BJ (cell line): ENCODE measurements at places on chromosomes 1 and 21.

DNA sequence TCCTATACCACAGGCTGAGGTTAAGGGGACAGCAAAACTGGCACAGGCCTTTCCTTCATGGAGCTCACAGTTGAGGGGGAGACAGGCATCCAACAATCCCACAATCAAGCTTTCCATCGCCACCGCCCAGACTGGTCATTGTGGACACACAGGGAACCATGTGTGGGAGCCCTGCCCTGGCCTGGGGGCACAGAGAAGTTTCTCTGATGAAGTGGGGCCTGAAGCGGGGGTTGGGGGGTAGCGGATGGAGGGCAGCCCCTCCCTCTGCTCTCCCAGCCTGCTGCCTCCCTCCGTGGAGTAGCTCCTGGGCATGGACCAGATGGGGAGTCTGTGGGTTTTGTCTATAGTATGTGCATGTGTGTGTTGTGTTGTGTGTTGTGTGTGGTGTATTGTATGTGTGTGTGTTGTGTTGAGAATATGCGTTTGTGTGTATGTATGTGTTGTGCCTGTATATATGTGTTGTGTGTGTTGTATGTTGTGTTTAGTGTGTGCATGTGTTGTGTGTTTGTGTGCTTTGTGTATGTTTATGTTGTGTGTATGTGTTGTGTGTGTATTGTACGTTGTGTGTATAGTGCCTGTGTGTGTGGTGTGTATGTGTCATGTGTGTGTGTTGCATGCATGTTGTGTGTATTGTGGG, 14.4 kb upstream of the LDLRAP1 start:
- DNase-seq, result no peak

GRCh38 chr1:229114850-229115365, 156.0 kb upstream of the RAB4A start:
- DNase-seq, result no peak

GRCh38 chr1:203338335-203339036, 12.4 kb downstream of the FMOD start:
- no peak for DNase-seq

- no peak for DNase-seq
These were observed 15.4 kb downstream of the L1TD1 start for GRCh38 chr1:62209931-62210595.

DNA sequence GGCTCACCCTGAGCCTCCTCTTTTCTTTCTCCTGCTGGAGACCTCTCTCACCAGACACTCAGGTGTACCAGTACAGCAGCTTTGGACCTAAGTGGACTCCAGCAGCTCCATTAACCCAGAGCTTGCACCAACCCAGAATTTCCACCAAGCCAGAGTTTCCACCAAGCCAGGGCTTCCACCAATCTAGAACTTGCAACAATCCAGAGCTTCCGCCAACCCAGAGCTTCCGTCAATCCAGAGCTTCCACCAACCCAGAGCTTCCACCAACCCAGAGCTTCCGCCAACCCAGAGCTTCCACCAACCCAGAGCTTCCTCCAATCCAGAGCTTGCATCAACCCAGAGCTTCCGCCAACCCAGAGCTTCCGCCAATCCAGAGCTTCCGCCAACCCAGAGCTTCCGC, 23.2 kb downstream of the CRYAA start:
- DNase-seq, result no peak

GRCh38 chr1:172658871-172659453, at the start of gene FASLG:
Gene FASLG, plus strand, starts transcription at chr1:172659103. Its CDS starts 99 bp downstream, at chr1:172659202.
- no peak for DNase-seq

DNA sequence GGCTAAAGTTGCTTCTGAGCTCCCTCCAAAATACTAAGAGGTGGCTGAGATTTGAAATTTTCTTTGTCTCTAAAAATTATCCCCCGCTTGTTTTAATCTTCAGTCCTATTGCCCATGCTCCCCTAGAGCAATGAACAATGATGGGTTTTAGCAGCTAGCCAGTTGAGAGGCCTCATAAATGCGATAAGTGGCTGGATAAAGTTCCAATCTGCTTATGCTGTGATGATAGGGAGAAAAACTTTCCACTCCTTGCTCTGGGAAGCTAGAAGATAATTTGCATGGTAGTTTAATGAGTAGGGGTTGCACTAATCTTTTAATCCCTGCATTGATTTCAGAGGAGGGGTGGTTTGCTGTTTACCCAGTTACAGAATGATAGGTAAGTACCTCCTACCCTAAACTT, 9.6 kb upstream of the PRPF3 start:
- DNase-seq, result no peak

DNA sequence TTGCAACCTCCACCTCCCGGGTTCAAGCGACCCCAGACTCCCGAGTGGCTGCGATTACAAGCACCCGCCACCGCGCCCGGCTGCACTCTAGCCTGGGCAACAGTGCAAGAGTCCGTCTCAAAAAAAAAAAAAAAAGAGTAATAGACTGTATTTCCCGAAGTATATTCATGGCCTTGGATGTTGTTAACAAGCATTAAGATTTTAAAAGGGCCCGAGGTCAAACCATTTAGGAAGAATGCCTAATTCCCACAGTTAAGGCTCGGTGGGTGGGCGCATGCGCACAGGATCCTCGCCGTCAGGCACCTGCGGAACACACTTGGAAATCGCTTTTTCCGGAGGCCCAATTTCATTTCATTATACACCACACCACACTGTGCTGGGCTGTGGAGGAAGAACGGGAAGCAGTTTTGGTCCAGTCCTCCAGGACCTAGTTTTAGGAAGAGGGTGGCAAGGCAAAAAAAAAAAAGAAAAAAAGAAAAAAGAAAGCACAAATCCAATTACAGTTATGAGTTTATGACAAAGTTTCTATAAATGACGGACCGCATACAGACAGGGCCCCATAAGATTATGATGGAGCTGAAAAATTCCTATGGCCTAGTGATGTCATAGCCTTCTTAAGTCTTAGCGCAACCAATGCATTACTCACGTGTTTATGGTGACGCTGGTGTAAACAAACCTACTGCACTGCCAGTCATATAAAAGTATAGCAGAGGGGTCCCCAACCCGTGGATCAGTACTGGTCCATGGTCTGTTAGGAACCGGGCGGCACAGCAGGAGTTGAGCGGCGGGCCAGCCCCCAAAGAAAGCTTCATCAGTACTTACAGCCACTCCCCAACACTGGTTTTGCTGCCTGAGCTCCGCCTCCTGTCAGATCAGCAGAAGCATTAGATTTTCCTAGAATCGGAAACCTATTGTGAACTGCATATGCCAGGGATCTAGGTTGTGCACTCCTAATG, 38.2 kb downstream of the H3-3A start:
- no peak for DNase-seq

- DNase-seq, result no peak
These were observed 85.9 kb downstream of the ADSS2 start for GRCh38 chr1:244365809-244366208.

- no peak for DNase-seq
These were observed 101.9 kb downstream of the PRRX1 start for GRCh38 chr1:170765712-170766330.

DNA sequence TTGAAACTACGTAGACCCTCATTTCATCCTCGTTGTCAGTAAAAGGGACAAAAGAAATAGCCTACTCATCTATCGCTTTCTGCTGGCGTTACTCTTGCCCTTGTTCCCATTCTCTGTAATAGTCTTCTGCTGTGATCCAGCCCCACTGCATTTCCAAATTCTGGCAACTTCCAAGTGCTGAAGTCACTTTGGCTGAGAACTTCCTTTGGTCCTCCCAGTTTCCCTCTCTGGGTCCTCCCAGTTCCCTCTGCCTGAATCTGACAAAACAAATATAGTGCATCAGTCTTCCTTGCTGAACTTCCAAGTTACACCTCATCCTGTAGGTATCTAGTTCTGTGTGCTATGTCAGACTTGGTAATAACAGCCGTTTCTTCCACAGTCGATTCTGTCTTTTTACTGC, 47.0 kb upstream of the PLA2G4A start:
- no peak for DNase-seq

- DNase-seq, result no peak
These were observed 450.6 kb upstream of the DAB1 start for GRCh38 chr1:57874418-57874877.

- DNase-seq, result no peak
These were observed 53.9 kb downstream of the DUSP10 start for GRCh38 chr1:221687836-221688487.

DNA sequence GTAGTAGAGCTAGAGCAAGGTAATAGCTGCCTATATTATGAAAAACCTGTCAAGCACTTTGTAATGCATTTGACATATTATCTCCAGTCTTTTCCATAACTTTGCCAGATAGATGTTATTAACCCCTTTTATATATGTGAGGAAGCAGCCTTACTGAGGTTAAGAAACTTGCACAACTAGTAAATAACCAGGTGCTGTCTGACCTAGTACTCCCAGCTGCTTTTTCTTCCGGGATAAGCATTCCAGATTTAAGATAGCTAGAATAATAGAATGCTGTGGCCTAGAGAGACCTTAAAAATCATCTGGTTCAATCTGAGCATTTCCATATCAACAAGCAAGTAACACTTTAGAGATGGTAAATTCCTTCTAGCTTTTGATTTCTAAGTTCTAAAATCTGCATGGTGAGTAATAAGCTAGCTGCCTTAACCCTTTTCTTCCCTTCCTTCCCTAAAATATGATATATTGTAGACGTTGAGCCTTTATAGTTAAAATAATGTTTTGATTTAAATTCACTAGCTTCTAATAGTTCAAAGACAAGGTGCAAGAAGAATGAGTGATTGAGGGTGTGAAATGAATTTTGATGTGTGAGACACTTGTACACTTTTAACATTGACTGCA, 1.8 kb downstream of the SH3GLB1 start:
- no peak for DNase-seq

- DNase-seq, result no peak
These were observed 560 bp downstream of the PLEKHM2 start for GRCh38 chr1:15684468-15685291.

DNA sequence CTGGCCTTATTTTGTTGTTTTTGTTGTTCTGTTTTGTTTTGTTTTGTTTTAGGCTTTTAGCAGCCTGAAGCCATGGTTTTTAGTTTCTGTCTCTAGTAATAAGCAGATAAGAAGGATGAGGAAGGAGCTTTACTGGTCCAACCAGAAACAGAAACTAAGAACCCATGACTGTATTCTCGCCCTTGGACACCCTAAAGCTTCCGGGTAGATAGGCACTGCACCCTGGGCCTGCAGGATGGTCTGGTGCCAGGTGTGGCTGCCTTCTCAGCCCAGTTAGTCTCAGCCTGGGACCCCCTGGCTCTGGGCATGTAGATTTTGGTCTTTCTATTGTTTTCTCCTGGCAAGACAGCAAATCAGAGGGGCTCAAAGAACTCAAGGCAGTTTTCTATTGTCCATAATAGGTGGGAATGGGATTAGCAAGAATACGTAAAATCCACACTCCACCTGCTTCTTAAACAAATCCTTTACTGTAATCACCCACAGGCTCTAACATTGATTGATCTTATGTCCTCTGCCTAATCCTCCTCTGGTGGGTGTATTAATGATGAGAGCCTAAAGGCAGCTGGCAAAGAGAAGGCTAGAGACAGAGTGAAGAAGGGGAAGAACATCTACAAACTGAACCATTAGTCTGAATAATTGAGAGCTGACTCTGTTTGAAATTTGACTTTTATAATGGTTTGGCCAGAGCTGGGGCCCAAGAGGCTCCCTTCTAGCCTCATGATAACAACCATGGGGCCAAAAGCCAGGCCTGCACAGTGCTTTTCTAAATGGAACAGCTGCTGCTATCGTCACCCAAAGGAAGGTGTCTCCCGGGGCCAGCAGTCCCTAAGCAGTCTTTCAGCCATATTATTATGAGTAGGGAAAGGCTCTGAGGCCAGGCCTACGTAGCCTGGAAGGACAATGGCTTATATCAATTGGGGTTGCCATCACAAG, 106.8 kb upstream of the ATP1A1 start:
- no peak for DNase-seq

- no peak for DNase-seq
These were observed 37.8 kb upstream of the S1PR1 start for GRCh38 chr1:101198842-101199636.

- no peak for DNase-seq
These were observed 14.6 kb downstream of the HENMT1 start for GRCh38 chr1:108646265-108646647.

- DNase-seq, result no peak
These were observed 18.1 kb upstream of the WASF2 start for GRCh38 chr1:27507960-27508665.

- no peak for DNase-seq
These were observed 34.2 kb downstream of the SYF2 start for GRCh38 chr1:25197982-25198662.

- no peak for DNase-seq
These were observed 165.0 kb upstream of the ARHGEF16 start for GRCh38 chr1:3289502-3289901.

DNA sequence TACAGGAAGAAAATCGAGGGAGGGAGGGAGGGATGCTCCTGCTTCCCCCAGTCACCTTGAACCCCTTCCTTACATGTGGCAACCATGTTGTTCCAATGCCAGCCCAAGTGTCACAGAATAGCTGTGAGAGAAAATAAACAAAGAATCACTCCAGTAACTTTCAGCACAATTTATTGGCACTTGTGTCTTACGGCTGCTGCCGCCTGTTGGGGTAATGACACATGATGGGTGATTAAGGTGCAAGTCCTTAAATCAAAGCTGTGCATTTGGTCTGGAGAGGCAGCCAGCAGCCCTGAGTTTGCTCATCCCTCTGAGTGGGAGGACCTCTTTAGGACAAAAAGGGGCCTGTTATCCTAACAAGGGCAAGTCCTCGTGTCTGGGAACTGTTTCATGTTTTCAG, 377.7 kb downstream of the PCP4 start:
- DNase-seq, result no peak

GRCh38 chr21:44760376-44760775, 41.2 kb downstream of the UBE2G2 start:
- no peak for DNase-seq

DNA sequence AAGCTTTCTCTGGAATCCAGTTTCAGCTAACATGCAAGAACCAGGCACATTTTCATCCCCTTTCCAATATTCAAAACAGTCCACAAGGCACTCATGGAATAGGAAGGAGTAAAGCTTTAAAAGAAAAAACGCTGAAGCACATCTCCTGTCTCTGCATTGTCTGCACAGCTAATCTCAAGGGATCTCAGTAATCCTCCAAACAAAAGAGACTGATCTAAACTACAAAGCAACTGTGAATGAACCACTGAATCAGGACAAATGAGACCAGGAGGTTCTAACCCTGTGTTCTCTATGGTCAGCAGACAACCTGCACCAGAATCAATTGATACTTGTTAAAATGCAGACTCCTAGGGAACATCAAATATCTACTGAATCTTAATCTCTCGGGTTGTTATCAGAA, 399.0 kb downstream of the HHAT start:
- DNase-seq, result no peak

DNA sequence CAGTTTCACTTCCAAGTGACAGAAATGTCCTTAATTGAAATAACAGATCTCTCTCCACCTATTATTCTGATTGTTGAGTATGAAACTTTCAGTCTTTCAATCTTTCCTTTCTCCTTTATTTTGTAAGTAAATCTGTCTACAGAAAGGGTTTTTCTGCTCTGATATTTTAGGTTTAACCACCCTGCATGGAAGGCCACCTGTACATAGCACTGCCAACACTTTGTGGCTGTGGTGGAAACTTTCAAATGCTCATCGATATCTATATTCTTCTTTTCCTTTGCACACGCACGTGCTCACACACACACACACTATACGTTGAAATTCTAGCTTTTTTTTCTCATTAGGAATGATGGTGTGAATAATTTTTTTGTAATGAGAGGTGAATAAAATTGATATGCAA, 1179.3 kb downstream of the KCNT2 start:
- no peak for DNase-seq
